ENCODE measurements at places on chromosomes 5 and 9.

DNA sequence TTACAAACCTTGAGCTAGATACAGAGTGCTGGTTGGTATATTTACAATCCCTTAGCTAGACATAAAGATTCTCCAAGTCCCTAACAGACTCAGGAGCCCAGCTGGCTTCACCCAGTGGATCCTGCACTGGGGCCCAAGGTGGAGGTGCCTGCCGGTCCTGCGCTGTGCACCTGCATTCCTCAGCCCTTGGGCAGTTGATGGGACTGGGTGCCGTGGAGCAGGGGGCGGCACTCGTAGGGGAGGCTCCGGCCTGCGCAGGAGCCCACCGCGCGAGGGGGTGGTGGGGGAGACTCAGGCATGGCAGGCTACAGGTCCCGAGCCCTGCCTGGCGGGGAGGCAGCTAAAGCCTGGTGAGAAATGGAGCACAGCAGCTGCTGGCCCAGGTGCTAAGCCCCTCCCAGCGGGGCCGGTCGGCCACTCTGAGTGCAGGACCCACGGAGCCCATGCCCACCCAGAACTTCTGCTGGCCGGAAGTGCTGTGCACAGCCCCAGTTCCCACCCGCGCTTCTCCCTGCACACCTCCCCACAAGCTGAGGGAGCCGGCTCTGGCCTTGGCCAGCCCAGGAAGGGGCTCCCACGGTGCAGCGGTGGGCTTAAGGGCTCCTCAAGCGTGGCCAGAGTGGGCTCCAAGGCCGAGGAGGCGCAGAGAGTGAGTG is 1464.7 kb downstream of the EFNA5 start:
- no peak for DNase-seq

- DNase-seq, result peak; percentile 59
Measured at GRCh38 chr5:30040488-30041118, 1152.9 kb upstream of the CDH6 start.

DNA sequence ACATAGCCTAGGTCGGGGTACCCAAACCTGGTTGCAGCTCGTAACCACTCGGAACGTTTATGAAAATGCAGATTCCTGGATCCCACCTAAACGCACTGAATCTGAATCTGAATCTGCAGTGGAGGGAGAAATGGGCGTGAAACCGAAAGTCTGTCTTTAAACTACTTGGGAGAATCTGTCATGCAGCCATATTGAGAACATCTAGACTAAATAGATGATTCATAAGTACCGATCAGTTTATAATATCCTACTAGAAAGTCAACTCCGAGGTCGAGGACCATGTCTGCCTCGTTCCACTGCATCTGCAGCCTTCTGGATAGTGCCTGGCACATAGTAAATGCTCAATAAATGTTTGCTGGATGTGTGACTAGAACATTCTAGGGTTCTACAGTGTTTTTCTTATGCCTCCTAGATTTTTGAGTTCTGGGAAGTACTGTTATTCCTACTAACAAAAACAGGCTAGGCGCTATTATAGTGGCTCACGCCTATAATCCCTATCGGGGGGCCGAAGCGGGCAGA is 632 bp downstream of the COQ4 start:
- DNase-seq, result no peak

DNA sequence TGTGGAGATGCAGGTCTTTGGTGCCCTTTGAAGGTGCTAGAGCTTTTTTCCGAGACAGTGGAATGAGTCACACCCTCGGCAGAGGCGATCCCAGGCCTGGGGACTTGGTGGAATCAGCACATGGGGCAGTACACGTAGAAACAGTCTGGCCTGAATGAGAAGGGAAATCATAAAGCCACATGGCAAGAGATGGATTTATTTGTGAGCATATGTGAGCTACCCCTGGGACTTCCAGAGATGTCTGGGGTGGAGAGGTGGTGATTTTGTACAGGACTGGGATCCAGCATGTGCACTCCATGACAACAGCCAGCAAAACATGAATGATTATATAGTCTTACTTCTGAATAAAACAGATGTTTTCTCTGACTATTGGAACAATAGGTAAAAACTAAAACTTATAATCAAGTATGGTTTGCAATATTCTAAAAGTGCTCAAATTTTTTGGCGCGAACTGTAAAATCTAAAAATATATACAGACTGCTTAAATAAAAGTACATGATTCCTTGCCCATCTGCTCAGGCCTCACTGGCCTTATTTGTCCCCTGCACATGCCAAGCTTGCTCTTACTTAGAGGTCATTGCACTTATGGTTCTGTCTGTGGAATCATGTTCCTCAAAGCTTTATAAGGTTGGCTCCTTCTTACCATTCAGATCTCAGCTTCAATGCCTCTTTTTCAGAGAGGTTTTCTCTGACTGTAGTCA is 54.7 kb upstream of the SMARCA2 start:
- DNase-seq, result no peak

DNA sequence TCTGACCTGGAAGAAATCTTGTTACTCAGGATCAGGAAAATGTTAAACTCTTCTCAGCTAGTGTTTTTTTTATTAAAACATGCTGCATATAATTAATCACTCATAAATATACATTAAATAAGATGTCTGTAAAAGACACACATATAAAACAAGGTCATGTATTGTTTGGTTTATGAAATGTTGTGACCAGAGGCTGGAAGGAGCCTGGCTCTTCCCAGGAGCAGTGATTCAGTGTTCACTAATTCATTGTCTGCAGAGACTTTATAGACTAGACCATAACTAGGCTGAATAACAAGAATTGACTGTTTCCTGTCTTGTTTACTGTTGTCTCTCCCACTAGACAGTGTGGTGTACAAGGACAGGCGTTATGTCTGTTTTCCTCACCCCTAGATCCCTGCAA is 49.1 kb upstream of the ANKRD55 start:
- DNase-seq, result no peak

- DNase-seq, result no peak
Measured at GRCh38 chr9:10208691-10209069, 404.1 kb downstream of the PTPRD start.

DNA sequence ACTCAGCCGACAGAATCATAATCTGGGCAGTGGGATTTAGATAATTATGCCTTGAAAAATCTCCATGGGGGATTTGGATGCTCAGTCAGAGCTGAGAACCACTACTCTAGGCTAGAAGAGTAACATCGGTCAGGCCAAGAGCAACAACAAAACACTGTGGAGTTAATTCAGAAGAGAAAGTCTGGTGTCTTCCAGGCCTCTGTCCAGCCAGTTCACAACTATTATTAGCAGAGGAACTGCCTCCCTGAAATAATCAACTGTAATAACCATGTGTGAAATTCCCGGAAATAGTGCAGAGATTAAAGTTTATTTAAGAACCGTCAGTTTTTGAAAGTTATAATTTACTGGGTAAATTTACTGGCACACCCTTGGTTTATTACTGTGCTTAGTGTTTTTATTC is 8.2 kb upstream of the MARCHF3 start:
- DNase-seq, result no peak

DNA sequence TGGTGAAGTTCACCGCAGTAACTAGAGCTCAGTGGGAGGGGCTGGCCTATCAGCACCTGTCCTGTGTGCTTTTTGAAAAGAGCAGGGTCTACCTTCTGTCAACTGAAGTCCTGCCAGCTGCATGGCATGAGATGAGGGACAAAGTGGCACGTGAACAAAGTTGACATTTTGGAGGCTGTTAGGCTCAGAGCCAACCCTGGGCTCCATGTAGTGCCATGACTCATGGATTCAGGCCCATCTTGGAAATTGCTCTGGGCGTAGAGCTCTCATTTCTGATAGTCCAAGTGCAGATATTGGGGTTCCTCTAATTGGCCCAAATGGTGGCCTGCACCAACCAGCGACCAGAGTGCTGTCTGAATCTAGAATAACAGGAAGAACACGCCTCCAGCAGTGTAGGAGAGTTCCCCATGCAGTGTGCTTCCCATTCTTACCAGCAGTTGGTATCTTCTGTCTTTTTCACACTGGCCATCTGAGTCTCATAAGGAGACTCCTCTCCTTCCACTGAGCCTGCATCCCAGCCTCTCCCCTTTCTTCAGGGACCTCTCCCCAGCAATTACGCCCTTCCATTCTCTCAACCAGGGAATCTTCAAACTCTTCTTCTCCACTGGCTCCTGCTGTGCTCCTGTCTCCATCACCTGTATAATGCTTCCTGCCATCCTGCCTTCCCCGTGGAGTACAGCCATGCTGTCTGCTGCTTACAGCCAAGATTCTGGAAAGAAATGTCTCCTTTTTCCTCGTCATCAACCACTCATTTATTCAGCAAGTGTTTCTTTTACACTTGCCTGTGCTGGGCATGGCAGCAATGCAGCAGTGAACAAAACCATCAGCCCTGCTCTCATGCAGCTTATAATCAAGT is 30.4 kb downstream of the IRF1 start:
- no peak for DNase-seq

DNA sequence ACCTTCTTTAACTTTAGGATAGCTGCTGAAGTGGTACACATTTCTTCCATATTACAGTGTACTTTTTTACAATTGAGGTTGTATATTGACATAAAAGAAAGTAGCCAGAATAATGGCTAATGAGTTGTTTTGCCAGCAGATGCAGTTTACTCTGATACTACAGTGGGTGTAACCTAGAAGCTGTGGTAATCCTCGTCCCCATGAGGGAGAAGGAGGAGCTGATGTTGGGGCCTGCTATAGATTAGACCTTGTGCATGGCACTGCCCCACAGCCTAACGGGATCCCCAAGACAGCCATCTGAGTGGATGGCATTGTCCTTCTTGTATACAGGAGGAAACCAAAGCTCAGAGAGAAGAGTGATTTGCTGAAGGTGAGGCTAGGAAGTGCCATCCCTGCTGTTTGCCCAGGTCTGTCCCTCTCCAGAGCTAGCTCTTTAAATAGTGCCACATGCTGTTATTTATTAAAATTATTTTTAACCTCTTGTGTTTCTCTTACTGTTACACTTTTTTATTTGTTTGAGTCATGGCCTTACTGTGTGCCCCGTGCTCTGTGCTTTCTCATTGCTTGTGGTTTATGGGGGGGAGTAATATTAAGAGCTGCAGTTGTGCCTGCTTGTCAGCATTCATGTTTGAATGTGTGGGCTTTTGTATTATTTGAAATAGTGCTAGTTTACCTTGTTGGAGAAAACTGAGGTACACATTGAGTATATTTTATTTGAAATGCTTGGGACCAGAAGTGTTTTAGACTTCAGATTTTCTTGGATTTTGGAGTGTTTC is 65.3 kb downstream of the ICE1 start:
- no peak for DNase-seq

- DNase-seq, result no peak
Measured at GRCh38 chr5:151798674-151799073, 26.9 kb downstream of the G3BP1 start.

DNA sequence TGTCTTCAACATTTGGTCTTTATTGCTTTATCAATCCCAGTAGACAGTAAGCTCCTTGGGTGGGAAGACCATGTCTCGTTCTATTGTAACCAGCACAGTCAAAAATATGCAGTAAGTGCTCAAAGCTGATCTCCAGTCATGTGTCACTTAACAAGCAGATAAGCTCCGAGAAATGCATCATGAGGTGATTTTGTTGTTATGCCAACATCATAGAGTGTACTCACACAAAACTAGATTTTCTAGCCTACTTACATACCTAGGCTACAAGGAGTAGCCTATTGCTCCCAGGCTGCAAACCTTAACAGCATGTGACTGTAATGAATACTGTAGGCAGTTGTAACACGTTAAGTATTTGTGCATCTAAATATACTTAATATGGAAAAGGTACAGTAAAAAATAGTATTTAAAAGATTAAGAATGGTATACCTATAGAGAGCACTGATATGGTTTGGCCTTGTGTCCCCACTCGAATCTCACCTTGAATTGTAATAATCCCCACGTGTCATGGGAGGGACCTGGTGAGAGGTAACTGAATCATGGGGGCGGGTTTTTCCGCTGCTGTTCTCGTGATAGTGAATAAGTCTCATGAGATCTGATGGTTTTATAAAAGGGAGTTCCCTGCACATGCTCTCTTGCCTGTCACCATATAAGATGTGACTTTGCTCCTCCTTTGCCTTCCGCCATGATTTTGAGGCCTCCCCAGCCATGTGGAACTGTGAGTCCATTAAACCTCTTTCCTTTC is 39.8 kb upstream of the PCSK5 start:
- DNase-seq, result no peak

DNA sequence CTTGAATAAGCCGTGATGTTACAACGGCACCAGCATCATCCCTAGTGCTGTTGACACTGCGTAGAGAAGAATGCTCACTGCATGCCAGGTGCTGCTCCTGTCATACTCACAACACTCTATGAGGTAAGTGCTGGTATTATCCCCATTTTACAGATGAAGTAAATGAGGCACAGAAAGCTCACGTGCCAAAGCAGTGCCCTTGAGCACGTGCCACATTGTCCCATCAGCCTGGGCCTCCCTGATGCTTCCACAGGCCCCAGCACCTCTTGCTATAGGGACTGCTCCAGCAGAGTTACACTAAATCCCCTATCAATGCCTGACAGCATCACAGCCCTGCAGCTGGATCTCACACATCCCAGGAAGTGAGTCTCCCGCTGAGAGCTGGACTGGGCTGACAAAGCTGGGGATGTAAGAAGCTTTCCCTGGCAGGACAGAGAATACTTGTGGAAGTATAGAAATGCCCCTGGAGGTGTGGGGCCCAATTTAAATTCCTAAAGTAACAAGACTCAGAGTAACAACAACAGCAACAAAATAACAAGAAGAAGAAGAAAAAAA is 216.1 kb downstream of the FSTL4 start:
- no peak for DNase-seq

DNA sequence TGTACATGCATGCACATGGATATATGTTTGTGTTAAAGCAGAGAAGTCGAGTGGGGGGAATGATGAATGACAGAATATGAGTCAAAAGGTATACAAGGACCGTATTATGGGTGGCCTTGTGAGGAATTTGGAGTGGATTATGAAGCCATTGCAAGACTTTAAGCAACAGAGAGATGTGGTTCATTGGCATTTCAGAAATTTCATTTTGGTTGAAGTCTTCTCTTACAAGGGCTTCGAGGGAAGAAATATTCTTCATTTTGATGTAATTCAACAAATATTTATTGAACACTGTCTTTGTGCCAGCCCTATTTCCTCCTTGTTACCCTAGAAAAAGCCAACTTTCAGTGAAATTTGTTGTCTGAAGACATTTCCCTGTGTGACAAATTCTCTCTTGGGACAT is 83.9 kb upstream of the SLCO6A1 start:
- DNase-seq, result no peak

GRCh38 chr5:53041071-53041692 is 52.0 kb downstream of the ITGA2 start:
- DNase-seq, result no peak

DNA sequence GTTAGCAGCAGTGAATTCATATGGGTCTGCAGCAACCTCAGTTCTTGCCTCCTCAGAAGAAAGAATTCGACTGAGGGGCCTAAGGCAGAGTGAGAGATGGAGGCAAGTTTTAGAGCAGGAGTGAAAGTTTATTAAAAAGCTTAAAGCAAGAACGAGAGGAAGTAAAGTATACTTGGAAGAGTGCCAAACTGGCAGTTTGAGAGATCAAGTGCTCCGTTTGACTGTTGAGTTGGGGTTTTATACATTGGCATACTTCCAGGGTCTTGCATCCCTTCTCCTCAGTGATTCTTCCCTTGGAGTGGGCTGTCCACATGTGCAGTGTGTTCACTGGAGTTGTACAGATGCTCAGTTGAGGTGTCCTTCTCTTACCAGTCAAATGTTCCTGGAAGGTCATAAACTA is 203.6 kb downstream of the SPATA31D1 start:
- no peak for DNase-seq

Data from NCI-H1105 (cell line).